Dorsolateral prefrontal cortex (tissue), 122 donors: ENCODE measurements at places on chromosomes 6 and 20. TPM values are rescaled to one million over a fixed set of nuclear protein-coding genes. Genes with fewer than 3 reads are reported as not detected.

DNA sequence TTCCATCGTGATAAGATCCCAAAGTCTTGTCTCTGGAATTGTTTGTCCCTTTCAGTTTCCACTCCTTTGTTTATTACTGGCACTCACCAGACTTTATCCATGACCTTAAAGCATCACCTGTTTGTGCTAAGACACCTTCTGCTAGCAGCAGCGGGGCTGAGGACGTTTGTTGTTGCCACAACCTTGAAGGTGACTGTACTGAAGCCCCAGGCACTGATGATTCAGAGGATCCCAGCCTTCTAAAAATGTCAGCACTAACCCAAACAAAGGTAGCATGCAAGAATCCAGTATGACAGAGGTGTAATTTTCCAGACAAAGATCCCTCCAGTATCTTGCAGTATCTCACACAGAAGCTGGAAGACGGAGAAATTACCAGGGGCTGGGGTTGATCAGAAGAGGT lies 28.9 kb upstream of the SMIM8 start:
- DNase-seq, result no peak

Gene CLVS2
- 69.4 TPM for total RNA-seq

DNA sequence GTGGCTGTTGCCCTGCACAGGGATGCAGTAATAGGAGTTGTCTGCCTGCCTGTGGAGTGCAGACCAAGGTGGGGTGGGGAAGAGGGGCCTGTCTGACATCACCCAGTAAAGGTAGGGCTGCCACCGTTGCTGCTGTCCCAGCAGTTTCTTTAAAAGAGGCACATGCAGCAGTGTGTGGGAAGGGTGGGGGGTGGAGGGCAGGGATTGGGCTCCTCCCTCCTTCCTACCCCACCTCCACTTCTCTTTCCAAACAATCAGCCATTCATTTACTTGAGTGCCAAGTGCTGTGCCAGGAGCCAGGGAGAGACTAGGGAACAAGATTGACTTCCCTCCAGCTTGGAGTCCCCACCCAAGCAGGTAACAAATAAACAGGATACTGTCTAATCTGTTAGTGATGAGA lies 66.8 kb upstream of the MYL9 start:
- DNase-seq, result no peak

DNA sequence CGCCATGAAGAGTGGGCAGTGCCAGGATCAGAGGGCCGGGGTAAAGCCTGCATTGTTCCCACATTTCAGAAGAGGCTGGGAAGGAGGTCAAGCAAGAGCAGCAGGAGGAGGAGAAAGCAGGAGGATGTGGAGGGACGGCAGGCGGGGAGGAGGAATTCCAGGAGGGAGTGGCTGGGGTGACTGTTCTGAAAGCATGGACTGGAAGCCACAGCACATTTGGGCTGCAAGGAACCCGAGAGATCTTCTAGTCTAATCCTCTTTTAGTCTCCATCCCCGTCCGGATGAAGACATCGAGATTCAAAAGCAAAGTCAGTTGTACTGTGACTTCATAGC lies 76.9 kb downstream of the FAM50B start:
- no peak for DNase-seq

DNA sequence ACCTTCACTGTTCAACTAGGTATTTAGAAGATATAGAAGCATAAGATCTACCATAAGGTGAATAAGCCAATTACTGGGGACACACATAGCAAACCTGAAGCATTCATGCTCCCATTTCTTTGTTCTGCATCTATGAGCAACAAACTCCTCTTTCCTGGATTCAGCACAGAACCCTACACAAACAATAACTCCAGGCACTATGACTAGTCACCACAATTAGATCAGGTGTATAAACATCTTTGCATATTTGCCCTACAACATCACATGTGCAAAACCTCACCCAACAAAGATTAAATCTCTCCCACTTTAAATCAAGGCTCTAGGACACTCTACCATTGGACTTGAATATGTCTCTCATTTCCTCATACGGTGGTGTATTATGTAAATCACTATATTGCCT lies 652.3 kb downstream of the EPHA7 start:
- no peak for DNase-seq

GRCh38 chr20:6940048-6940447 lies 172.6 kb downstream of the BMP2 start:
- no peak for DNase-seq

- DNase-seq, result no peak
Observed at GRCh38 chr6:89489078-89489477, 56.1 kb downstream of the ANKRD6 start.

DNA sequence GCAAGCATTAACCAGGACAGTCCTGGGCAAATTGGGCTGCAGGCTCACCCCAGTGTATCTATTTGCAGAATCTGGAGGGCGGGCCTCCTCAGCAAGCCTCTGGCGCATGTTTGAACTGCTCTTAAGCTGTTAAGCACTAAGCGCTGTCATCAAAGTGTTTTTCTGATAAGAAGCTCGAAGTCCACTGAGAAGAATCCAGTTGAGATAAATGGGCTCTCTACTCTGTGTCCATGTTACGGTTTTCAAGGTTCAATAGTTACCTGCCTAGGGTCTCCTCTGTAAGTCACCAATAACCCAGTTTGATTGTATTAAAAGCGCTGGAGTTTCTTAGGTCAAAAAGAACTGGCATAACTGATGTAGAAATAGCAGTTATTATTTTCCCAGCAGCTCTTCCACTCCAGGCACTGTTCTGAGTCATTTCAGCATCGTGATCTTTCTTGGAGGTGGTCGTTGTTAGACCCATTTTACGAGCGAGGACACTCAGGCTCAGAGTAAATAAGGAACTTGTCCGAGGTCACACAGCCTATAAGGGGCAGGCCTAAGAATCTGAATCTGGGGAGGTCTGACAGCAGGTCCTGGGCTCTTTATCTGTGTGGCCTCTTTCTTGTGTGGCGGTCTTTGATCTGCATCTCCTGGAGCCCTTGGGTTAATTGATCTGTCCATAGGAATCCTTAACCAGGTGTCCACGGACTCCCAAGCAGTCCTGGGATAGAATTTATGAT lies 207.4 kb upstream of the ZNF217 start:
- no peak for DNase-seq

GRCh38 chr6:168152980-168153379 lies 74.0 kb upstream of the FRMD1 start:
- no peak for DNase-seq

Gene UBE2C
- not detected for total RNA-seq

GRCh38 chr20:20621195-20621594 lies 91.2 kb downstream of the RALGAPA2 start:
- no peak for DNase-seq

DNA sequence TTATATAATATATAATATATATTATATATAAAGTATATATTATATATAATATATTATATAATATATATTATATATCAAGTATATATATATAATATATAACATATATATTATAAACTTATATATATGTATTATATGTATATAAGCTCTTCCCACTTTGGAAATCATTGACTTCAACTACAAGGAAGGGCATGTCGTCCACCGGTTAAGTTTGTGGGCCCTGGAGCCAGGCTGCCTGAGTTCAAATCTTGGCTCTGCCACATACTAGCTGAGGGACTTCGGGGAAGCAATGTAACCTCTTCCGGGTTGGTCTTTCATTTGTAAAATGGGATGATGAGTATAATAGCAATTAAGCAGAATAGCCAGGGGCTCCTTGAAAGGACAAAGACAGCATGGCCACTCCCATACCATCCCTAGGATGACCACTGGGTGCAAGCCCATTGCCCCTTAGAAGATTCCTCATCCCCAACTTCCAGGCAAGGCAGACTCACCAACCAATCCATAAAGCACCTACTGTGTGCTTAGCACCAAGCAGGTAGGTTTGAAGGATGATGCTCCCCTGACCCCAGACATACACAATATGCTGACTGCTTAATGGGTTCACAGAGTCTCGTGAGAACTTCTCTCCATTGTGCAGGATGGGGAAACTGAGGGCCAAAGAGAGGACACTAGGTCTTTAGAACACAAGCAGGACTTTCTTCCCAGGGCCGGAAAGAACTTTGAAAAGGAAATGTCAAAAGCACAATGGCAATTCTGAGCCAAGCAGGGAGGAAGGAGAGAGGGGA lies 163.2 kb downstream of the MRPL14 start:
- no peak for DNase-seq

Gene FAM209B
- not detected for total RNA-seq

GRCh38 chr20:61734733-61735502 lies 330.8 kb downstream of the TAF4 start:
- DNase-seq, result no peak

DNA sequence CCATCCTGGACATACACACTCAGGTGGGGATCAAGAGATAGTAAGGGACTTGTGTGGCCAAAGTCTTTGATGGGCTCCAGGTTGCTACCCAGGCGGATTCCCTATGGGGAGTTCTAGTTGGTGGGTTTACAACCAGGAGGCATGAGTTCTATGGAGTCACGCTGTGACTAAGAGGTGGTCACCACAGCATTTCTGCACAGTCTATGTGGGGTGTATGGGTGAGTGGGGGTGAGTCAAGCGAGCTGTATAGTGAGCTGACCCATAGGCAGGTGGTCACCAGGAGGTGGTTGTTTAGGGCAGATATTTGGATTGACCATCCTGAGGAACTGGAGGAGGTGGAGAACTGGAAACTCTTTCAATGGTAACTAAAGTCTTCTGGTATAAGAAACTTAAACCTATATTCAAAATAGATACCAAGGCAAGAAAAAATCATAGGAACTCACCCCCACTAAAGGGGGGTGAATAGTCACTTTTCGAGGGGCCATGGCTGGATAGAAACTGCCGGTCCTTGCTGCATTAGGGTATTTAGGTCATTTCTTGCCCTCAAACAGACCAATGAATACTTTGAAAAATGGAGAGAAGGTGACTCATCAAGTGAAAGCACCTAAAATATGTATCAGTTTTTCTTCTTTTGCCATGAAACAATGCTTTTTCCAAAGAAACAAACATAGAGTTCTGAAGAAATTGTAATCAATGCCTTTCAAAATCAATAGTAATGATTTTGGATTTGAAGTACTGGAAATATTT lies 84.3 kb upstream of the NRN1 start:
- DNase-seq, result no peak

Gene TREM2
- 20.4 TPM for total RNA-seq
